ENCODE measurements at places on chromosomes 7 and 10. TPM values are rescaled to one million over a fixed set of nuclear protein-coding genes. Genes with fewer than 3 reads are reported as not detected.

SLC26A4 gene
- 1.0 TPM for total RNA-seq

CYP2W1 gene
- not detected for total RNA-seq

NPFFR1 gene
- total RNA-seq: 1.1 TPM

CDH23 gene
- 10.9 TPM for total RNA-seq

SPOCK2 gene
- 187 TPM for total RNA-seq

RBP4 gene
- 18.6 TPM for total RNA-seq

GNGT1 gene
- not detected for total RNA-seq

GIMAP7 gene
- 47.0 TPM for total RNA-seq

TMEM225B gene
- total RNA-seq: 1.0 TPM

PRKCQ gene
- 9.8 TPM for total RNA-seq

UCN3 gene
- 1.2 TPM for total RNA-seq

CTAGE6 gene
- 0.52 TPM for total RNA-seq

All from upper lobe of right lung (tissue), 1 donor.